ENCODE measurements at places on chromosomes 1 and 21.

GRCh38 chr1:200262326-200262965, 147.4 kb downstream of the ZNF281 start:
- DNase-seq, result no peak

DNA sequence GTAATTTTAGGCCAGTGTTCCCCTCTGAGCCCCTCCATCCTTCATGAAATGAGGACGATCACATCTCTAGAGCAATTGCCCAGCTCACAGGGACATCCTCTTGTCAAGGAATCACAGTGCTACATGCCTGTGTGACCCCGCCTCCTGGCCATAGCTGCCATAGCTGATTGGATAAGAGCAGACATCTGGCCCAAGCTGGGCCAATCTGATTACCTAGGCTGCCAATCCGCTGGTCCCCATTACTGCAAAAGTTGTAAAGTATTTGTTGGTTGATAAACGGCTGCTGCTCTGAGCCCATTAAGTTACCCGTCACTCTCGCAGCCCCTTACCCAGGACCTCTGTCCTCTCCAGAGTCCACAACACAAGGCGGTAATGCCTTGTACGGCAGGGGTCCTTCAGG, 8.3 kb downstream of the NT5C1A start:
- DNase-seq, result no peak

DNA sequence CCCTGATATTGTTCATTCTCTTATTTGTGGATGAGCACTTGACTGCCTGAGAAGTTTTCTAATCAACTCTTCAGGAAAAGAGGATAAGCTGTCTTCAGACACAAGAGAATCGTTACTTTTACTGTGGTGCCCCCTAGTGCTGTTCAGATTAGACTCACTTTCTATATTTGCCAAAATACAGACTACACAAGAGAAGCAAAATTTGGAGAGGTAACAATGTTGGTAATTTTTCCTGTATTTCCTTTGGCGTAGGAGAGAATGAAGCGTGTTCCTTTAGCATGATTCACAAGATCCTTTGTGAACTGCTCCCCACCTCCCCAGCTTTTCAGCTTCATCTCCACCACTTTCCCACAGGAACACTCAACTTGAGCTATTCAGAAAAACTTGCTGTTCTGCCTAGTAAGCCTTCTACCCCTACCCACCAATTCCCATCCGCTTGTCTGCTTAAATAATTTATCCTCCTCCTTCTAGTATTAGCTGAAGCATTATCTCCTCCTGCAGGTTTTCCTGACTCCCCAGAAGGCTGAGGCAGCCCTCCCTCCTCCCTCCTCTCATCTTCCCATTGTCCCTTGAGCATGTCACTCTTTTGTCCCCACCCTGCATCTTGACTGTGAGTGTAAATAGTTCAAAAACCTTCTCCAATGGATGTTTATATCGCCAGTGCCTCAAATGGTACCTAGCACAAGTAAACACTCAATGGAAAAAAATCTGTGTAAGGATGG, 4.5 kb downstream of the TNFSF4 start:
- no peak for DNase-seq

DNA sequence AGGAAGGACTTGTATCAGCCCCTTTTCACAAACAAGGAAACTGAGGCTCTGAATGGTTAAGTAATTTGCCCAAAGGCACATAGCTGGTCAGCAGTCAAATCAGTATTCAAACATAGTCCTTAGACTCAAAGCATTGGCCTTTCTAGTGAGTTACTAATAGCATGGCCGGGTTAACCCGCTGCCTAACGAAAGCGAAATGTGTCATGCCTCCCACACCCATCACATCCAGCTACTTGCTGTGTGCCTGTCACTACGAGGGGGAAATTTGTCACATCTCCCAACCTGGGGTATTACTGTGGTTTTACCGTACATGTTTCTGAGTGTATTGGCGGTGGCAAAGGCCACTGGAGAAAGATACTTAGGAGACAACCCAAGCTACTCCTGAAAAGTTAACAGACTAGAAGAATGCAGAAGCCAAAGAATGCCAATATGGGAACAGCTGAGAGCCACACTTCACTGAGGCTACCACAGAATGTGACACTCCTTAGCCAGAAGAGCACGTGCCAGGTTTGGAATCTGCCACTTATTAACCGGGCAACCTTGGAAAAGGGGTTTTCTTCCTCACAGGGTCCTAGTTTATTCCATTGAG, 363.5 kb downstream of the KCNH1 start:
- no peak for DNase-seq

DNA sequence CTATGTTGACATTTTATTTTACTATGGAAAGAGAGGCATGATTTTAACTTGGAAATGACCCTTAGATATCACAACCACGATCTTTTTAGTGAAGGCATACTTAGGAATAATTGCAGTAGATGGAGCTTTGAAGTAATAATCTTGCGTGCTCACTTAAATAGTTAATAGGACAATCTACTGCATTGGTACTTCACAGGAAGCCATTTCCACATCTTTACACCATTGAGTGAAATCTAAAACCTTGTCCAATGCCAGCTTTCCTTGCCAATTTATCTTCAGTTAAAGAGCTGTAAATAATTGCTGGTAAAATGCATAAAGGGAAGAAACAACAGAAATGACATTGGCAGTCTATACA, 586.3 kb downstream of the ADGRL2 start:
- DNase-seq, result no peak

GRCh38 chr1:30290581-30290980, 432.8 kb downstream of the MATN1 start:
- no peak for DNase-seq

GRCh38 chr1:12148160-12148957, 18.4 kb upstream of the TNFRSF1B start:
- DNase-seq, result no peak

DNA sequence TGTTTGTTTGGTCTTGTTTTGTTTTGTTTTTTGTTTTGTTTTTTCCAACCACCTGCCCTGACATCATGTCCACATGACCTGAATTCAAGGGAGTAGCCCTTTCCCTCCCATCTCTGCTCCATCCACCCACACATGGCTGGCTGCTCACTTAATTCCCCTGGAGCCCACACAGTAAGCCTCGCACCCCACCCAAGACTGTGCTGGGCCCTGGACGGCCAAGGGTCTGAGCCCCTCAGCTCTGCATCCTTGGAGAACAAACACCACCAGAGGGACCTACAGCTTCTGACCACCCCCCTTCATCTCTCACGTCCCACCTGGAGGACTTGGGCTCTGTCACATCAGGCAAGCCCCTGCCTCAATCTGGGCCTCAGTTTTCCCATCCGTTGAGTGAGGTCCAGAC, 39.1 kb downstream of the MATN1 start:
- no peak for DNase-seq
